ENCODE measurements at places on chromosomes 13 and 19.

- DNase-seq: no peak
Measured at GRCh38 chr19:50434525-50434924, 1.8 kb downstream of the MYBPC2 start.

DNA sequence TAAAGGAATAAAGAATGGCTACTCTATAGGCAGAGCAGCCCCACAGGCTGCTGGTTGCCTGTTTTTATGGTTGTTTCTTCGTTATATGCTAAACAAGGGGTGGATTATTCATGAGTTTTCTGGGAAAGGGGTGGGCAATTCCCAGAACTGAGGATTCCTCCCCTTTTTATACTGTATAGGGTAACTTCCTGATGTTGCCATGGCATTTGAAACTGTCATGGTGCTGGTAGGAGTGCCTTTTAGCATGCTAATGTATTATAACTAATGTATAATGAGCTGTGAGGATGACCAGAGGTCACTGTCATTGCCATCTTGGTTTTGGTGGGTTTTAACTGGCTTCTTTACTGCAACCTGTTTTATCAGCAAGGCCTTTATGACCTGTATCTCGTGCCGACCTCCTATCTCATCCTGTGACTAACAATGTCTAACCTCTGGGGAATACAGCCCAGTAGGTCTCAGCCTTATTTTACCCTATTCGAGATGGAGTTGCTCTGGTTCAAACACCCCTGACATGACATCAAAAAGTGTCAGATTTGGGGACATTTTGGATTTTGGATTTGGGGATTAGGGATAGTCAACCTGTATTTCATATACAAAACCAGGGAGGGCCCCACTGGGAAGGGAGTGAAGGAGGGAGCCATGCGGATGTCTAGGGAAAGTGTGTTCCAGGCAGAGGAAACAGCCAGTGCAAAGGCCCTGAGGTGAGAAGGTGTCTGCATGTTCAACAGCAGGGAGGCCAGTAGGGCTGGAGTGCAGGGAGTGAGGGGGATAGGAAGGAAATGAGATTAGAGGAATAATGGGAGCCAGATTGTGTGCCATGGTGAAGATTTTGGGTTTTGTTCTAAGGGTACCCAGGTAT lies 10.9 kb downstream of the FXYD5 start:
- no peak for DNase-seq

DNA sequence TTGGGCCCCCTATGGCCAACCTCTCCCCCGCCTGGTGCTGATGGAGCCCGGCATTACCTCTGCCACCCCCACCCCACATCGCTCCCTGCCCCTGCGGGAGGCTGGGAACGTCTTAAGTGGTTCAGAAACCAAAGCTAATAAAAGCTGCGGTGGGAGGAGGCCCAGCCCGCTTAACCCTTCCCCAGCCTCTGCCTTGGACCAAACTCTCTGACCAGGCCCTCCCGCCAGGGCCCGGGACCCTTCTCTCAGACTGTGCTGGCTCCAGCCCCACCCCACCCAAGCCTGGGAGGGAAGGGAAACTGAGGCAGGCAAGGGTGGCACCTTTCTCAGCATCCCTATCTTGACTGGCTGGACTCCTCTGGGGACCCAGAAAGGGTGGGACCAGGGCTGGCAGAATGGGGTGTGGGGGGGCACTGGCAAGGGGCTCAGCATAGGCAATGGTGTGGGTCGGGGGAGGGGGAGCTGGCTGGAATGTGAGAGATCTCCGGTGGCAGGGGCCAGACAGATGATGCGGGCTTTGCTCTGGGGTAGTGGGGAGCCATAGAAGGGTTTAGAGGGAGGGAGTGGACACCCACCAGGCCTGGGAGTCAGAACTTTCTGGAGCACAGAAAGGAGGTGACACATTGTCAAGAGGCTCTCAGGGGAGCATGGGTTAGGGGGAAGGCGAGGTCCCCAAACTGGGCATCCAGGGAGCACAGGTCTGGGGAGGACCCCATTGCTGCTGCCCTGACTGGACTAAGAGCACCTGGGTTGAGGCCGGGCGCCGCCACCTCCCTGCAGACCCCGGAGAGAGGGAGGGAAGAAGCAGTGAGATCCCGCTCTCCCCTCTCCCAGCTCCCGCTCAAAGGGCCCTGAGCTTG lies 21.9 kb downstream of the SMIM24 start:
- DNase-seq: no peak

DNA sequence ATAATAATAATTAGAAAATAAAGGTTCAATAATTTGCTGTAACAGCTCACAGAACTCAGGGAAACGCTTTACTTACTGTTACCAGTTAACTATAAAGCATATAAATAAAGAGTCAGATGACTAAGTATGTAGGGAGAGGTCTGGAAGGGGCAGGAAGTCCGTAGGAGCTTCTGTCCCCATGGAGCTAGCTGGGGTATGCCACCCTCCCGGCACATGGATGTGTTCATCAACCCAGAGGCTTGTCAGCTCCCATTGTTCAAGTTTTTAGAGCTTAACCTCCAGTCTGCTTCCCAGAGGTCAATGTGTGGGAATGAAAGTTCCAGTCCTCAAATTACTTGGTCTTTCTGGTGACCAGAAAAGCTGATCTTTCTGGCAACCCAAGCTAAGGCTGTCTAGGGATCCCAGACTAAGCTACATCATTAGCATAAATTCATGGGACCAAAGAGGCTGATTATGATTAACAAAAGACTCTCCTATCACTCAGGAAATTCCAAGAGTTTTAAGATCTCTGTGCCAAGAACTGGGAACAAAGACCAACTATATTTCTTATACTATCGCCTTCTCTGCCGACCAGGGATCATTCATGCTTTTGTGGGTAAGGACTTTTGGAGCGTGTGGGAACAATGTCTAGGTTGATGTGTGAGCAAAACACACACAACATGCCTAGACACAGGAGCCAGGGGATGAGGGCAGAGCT lies 31.7 kb upstream of the ZNF507 start:
- DNase-seq: no peak

DNA sequence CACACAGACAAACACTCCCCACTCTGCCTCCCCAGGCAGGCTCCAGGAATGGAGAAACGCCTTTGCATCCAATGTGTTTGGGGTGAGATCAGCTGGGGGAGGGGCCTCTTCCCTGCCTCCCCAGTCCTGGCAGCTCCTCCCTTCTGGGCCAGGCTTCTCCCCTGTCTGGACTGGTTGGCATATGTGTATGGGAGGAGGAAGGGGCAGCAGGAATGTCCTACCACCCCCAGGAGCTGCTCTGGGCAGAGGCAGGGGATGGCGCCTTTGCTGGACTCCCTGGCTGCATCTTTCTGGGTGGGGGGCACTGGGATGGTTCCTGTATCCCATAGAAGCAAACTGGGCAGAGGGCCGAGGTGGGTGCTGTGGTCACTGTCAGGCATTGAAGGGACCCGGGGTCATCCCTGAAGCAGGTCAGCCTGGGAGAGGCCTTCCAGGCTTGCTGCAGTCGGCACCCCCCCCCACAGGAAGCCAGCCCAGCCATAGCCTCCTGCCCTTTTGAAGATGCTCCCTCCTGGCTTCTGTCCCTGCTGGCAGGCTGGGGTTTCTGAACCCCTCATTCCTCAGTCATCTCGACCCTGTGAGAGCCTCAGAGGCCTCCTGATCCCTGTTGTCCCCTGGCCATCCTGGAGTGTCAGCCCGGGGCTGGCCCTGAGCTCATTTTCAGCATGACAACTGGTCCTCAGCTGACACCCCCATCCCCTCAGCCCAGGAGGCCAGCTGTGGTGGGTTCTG lies 21.2 kb upstream of the SLC7A10 start:
- DNase-seq: no peak

DNA sequence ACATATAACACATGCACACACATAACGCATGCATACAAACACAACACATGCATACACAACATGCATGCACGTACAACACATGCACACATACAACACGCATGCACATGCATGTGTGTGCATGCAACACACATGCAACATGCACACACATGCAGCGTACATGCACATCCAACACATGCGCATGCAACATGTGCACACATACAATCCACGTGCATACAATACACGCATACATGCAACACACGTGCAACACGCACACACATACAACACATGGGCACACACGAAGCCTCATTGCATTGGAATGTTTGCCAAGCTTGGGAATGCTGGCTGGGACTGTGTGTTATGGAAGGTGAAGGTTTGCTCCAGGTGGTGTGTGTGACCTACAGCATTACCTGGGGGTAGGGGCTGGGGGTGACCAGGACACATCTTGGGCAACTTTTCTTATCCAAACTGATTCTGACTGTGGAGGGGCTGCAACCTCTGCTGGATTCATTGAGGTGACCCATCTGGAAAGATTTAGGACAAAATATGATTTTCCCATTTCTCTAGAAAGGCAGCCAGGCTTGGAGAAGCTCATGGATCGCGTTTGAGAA lies 58.9 kb downstream of the SPACA7 start:
- DNase-seq: no peak

DNA sequence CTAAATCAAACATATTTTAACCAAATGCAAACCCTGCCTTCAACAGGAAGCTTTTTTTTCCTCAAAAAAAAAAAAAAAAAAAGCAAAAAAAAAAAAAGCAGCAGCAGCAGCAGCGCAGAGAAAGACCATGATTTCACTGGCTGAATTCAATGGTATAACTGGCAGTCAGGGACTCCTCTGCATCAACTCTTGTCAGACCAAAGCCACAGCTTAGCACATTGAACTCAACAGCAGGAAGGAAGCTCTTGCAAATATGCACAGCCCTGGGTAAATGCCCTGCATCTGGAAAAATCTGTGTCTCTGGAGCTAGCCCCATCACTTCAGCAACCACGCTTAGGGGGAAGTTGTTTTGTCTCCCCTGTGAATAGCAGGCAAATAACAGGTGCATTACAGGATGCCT lies 17.6 kb upstream of the DHRS12 start:
- DNase-seq: peak; percentile 14

- peak; percentile 39 for DNase-seq
Measured at GRCh38 chr13:113176280-113176679, 17.8 kb downstream of the PROZ start.

- no peak for DNase-seq
Measured at GRCh38 chr13:48255954-48256353, 22.9 kb downstream of the ITM2B start.

GRCh38 chr19:47157431-47158321 lies 27.0 kb downstream of the SAE1 start:
- no peak for DNase-seq

- DNase-seq: no peak
Measured at GRCh38 chr13:53250272-53250875, 221.8 kb downstream of the OLFM4 start.

- no peak for DNase-seq
Measured at GRCh38 chr13:38602266-38602665, 84.6 kb upstream of the FREM2 start.

GRCh38 chr19:35540356-35540927 lies 5.0 kb upstream of the TMEM147 start:
- no peak for DNase-seq

- peak; percentile 68 for DNase-seq
Measured at GRCh38 chr13:79451500-79451962, 29.4 kb upstream of the NDFIP2 start.

DNA sequence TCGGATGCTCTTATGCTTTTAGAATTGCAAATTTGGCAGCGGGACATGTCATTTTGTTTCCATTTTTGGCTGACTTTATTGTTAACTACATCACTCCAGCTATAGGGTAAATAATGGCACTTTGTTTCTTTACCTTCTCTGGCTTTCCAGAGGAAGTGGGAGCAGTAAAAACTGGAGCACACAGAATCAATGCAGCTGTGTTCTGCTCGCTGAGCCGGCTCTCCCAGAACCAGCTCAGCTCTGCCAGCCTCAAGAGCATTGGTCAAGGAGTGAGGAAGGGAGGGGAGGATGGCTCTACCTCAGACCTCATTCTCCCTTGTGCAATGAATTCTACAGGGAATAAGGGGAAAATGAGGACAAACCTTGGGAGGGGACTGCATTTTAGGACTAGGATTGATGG lies 50.5 kb upstream of the SPATA13 start:
- no peak for DNase-seq

Measured in activated naive CD4-positive, alpha-beta T cell (primary cell).